Activated naive CD8-positive, alpha-beta T cell treated with anti-CD3 and anti-CD28 coated beads for 36 hours (primary cell): ENCODE measurements at places on chromosomes 4 and X. TPM values are rescaled to one million over a fixed set of nuclear protein-coding genes. Genes with fewer than 3 reads are reported as not detected.
A peak's percentile ranks its signal among the peaks of the same experiment; 100 is the strongest.

Gene SGMS2
- total RNA-seq: 0.56 TPM

Gene DCX
- not detected for total RNA-seq

Gene MAGED4
- 0.97 TPM for total RNA-seq

DNA sequence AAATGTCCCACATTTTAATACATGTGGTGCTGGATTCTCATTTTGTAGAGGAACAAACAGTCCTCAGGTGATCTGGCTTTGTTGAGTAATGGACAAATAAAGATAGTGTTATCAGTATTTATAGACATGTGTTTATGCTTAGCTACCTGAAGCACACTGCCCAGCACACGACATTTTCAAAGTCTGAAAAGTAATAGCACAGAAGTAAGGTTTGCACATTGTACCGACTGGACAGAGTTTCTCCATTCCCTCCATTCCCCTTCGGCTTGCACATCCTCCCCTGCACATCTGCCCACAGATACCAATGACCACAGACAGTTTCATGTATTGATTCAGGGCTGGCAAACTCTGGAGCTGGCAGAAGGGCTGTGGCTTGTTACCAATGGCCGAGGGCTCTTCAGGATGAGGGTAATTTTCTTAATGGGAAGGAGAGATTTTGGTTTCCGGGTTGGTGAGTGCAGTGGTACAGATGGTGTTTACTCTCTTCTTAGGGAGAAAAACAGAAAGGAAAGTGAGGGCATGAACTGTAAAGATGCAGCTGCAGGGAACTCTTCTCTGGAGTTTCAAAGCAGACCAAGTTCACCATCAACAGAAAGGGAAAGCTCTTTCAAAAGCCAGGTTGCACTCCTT, 2.3 kb downstream of the GRPR start:
- no peaks in the 10 kb centered on the region for H3K36me3 ChIP-seq
- H3K4me3 ChIP-seq: no peak overlapping the region
- H3K27ac ChIP-seq: no peak overlapping the region

- H3K4me3 ChIP-seq: peak overlapping the region; percentile 18
- H3K27ac ChIP-seq: peak overlapping the region; percentile 82
- peaks cover 51% of the 10 kb centered on the region for H3K4me1 ChIP-seq
- DNase-seq: no peak
These were observed 204.7 kb upstream of the CASK start for GRCh38 chrX:42128020-42128419.

DNA sequence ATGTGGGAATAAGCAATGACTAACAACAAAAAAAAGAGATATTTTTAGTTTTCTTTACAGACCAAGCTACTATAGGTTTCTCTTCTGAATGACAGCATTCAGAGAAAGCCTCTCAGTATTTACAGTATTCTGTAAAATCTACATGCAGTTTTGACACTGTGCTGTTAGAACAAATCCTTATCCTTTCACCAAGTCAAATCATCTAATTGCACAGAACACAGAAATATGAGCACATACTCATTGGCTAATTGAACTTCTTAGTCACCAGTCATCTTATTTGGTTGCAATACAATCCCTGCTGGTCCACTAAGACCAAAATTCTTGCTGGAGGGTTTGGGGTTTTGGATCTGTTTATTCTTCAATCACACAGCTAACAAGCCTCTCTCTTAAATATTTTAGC, 5.7 kb downstream of the ACOT9 start:
- H3K4me1 ChIP-seq: peaks cover 22% of the 10 kb centered on the region
- DNase-seq: no peak
- H3K36me3 ChIP-seq: peaks cover 6% of the 10 kb centered on the region
- no peak overlapping the region for H3K27ac ChIP-seq
- H3K27me3 ChIP-seq: no peaks in the 10 kb centered on the region

DNA sequence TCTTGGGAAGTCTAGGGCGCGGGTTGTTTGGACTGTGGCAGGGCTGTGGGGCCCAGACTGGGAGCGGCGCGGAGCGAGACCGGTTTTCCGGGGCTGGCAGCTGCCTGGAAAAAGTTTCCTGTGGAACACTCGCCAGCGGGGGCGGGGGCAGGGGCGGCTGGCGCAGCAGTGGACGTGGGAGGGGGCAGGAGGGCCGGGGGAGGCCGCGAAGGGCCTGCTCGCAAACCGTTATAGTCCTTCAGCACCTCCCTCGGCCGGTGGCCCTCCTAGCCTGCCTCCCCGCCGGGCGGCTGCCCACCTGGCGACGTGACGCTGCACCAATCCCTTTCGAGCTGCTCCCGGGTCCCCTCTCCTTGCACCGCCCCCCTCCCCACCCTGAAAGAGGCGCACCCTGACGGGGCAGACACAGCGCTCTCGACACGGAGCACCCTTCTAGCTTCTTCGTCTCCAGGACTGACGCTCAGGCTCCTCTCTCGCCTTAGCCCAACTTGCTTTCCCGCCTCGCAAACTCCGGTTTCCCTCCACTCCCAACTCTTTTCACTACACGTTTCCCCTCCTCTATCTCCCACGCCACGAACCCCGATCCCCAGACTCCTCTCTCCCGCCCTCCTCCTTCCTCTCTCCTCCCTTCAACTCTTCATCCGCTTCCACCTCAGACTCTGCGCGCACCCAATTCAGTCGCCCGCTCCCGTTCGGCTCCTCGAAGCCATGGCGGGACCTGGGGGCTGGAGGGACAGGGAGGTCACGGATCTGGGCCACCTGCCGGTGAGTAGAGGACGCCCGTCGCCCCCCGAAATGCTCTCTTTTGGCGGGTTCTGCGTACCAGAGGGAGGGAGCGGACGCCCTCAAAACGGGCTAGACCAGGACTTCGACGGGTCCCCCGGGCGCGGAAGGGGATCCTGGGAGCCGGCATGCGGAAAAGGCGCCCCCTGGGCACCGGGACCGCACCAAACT, at the start of gene NRK:
Gene NRK (plus strand): TSS at position 402 of the 954 bp plus-strand sequence. CDS start 307 bp downstream, at position 709.
- no peaks in the 10 kb centered on the region for H3K36me3 ChIP-seq
- H3K4me3 ChIP-seq: no peak within 1 kb of the TSS
- peak within 1 kb of the TSS; percentile 16 for H3K27ac ChIP-seq
- DNase-seq: no peak
- H3K27me3 ChIP-seq: peaks cover 43% of the 10 kb centered on the region
- no peaks in the 10 kb centered on the region for H3K4me1 ChIP-seq

DNA sequence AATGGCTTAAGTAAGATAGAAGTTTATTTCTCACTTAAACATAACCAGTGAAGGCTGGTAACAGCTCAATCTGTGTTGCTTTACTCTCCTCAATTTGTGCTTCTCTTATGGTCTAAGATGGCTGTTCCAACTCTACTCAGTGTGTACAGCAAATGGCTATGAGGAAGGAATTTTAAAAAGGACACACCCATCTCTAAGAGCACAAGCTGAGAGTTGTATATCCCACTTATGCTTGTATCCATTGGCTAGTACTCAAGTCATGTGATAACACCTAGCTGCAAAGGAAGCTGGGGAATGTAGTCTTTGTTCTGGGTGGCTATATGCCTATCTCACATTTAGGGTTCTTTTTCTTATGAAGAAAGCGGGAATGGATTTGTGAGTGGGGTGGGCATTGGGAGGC, 63.3 kb downstream of the GPAT3 start:
- H3K4me1 ChIP-seq: no peaks in the 10 kb centered on the region
- DNase-seq: no peak
- H3K4me3 ChIP-seq: no peak overlapping the region
- H3K27ac ChIP-seq: no peak overlapping the region
- H3K27me3 ChIP-seq: no peaks in the 10 kb centered on the region

DNA sequence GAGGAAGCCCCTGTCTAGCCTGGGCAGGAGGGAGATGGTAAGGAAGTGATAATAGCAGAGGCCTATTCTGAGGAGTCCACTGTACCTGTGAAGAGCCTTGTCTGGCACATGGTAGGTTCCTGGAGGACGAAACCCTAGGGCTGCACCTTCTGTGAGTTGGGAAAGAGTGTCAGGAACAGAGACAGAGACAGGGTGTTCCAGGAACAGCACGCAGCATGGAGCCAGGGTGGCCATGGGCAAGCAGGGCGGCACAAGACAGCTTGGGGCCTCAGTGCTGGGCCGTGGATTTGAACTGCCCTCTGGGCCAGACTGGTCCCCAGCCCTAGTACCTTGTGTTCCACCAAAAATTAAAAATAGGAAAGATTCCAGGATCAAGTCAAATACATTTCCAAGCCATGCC, 272.5 kb downstream of the EVC2 start:
- peaks cover 6% of the 10 kb centered on the region for H3K27me3 ChIP-seq
- no peaks in the 10 kb centered on the region for H3K4me1 ChIP-seq
- H3K4me3 ChIP-seq: no peak overlapping the region
- H3K27ac ChIP-seq: no peak overlapping the region

Gene MMAA
- total RNA-seq: 13.4 TPM

Gene PCDH11X
- not detected for total RNA-seq

DNA sequence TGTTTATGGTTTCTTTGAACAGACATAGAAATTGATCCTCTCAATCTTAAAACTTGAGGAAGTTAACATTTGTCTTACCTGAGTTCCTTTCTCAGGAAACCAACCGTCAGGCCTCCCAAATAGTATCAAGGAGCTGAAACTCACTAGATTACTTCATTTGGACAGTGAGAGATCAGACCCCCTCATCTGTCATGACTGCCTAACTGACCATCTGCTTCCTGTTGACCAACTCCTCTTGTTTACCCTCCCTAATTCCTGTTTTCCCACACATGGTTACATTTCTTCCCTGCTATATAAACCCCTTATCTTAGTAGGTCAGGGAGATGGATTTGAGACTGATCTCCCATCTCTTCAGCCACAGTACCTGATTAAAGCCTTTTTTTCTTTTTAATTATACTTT, 46.2 kb upstream of the NMU start:
- no peak overlapping the region for H3K27ac ChIP-seq
- peaks cover 5% of the 10 kb centered on the region for H3K27me3 ChIP-seq
- H3K4me3 ChIP-seq: no peak overlapping the region
- no peak for DNase-seq
- H3K36me3 ChIP-seq: no peaks in the 10 kb centered on the region

- no peaks in the 10 kb centered on the region for H3K27me3 ChIP-seq
- no peak for DNase-seq
- H3K4me1 ChIP-seq: no peaks in the 10 kb centered on the region
- no peak overlapping the region for H3K27ac ChIP-seq
- no peaks in the 10 kb centered on the region for H3K36me3 ChIP-seq
These were observed 713.4 kb downstream of the PCDH18 start for GRCh38 chr4:136818811-136819330.

Gene MGARP
- total RNA-seq: 0.38 TPM

DNA sequence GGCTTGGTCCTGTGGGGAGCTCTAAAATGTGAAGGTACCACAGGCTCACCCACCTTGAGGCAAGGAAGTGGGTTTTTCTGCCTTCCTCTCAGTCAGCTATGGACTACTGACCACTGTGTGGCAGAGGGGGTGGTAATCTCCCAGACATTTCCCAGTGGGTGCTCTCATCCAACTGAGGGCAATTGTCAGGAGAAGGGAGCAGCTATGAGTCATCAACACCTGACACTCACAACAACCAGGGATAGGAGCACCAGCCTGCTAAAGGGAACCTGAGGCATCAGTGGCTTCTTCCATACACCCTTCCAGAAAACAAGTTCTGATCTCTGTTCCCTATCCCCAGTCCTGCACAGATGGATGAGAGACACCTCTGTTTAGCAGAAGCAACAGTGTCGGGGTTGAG, 468.8 kb downstream of the BCOR start:
- H3K4me3 ChIP-seq: no peak overlapping the region
- H3K27ac ChIP-seq: no peak overlapping the region
- no peak for DNase-seq
- no peaks in the 10 kb centered on the region for H3K27me3 ChIP-seq
- H3K36me3 ChIP-seq: no peaks in the 10 kb centered on the region

Gene NKX3-2
- not detected for total RNA-seq

DNA sequence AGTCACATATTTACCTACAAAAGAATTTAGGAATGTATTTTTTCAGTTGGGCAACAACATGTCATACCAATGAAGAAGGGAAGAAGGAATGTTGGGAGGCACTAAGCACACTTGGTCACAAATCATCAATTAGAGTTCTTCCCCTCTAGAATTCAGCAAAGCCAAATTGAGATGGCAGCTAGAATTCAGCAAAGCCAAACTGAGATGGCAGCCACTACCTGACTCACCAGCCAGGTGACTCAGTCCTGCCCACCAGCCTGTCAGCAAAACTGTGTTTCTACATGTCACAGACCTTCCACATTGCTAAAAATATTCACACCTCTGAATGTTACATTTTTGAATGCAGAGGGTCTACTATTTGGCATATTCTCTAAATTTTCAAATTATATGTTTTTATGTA, 63.2 kb upstream of the NOCT start:
- H3K4me1 ChIP-seq: no peaks in the 10 kb centered on the region
- H3K27me3 ChIP-seq: peaks cover 3% of the 10 kb centered on the region
- DNase-seq: peak; percentile 1
- H3K27ac ChIP-seq: no peak overlapping the region
- H3K36me3 ChIP-seq: no peaks in the 10 kb centered on the region

GRCh38 chr4:173403051-173403450, 4.1 kb upstream of the SCRG1 start:
- H3K27ac ChIP-seq: no peak overlapping the region
- DNase-seq: no peak

DNA sequence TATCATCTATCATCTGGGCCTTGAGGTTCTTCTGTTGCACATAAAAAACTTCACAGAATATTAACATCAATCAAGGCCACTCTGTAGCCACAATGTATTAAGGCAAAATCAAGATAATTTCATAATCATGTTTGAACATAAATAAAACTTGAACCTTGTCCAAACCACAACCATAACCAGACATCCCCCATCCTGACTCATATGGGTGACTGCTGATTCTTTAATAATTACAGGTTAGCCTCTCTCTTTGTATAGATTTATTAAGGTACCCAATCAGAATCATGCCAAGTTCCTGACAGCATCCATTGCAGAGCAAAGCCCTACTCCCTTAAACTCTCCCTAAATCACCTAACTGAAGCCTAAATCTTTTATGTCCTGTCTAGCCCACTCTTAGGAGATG, 16.7 kb upstream of the AREG start:
- no peaks in the 10 kb centered on the region for H3K36me3 ChIP-seq
- no peaks in the 10 kb centered on the region for H3K27me3 ChIP-seq
- H3K27ac ChIP-seq: no peak overlapping the region
- no peak for DNase-seq
- H3K4me1 ChIP-seq: peaks cover 2% of the 10 kb centered on the region

DNA sequence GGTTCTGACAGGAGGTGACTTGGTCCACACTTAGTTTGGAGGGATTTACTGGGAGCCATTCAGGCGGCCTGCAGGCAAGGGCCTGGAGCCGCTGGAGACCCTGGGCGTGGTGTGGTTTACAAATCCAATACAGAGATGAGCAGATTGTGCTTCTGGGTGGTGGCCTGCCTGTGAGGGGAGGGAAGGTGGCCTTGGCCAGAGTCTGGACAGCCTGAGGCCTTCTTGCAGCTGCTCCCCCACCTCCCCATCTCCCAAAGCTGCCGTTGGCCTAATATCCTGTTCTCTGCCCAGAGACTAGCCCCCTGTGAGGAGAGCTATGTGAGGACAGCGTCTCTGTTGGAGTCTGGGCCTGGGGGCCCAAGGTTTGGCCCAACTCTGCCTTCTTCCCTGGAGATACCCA, 163.9 kb upstream of the MAMLD1 start:
- no peaks in the 10 kb centered on the region for H3K27me3 ChIP-seq
- H3K4me1 ChIP-seq: peaks cover 7% of the 10 kb centered on the region
- DNase-seq: no peak

Gene GRID2
- not detected for total RNA-seq
